ENCODE measurements at places on chromosomes 5 and 9.

GRCh38 chr5:148937239-148937638 is 110.8 kb downstream of the ADRB2 start:
- DNase-seq: no peak

- DNase-seq: no peak
These were observed 321.9 kb downstream of the GADD45G start for GRCh38 chr9:89926691-89927220.

DNA sequence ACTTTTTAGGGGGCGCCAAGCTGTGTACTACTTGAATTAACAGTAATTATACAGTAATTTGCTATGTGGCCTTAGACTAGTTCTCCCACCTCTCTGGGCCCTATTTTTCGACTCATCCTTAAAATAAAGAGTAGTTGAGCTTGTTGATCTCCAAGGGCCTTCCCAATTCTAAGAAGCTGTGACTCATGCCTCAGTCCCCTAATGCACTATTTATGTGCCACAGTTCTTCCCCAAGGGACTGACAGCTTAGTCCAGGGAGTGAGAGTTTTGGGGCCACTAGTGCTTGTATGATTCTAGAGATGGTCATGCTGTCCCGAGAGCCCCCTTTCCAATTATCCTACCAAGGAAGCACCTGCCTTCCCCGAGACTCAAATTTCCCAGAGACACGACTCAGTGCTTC is 149.7 kb downstream of the PAPPA start:
- DNase-seq: no peak

DNA sequence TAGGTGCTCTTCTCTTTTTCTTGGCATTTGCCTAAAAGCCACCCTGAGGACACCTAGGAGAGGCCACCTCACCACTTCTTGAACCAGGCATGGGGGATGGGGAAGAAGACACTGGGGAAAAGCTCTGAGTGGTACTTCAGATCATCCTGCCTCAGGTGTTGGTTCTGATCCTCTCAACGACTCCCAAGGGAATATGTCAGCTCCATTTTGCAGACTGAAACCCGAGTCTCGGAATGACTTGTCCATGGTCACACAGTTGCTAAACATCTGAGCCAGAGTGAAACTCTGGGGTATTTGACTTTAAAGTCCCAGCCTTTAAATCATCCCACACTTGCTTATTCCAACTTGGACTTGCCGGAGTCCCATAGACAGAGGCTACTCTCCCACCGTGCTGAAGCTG is 120.6 kb upstream of the GABRP start:
- no peak for DNase-seq

- DNase-seq: peak; percentile 27
These were observed 591 bp downstream of the ABCA1 start for GRCh38 chr9:104927216-104927911.

DNA sequence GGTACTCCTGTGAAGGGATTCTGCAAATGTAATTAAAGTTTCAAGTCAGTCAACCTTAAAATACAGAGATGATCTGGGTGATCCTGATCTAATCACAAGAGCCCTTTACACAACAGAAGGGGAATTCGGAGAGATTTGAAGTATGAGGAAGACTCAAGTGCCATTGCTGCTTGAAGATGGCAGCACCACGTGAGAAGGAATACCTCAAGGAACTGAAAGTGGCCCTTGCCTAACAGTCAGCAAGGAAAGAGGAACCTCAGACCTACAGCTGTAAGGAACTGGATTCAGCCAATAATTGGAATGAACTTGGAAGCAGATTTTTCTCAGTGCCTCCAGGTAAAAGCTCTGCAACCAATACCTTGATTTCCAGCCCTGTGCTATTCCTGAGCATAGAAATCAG is 87.4 kb downstream of the THBS4 start:
- peak; percentile 56 for DNase-seq

DNA sequence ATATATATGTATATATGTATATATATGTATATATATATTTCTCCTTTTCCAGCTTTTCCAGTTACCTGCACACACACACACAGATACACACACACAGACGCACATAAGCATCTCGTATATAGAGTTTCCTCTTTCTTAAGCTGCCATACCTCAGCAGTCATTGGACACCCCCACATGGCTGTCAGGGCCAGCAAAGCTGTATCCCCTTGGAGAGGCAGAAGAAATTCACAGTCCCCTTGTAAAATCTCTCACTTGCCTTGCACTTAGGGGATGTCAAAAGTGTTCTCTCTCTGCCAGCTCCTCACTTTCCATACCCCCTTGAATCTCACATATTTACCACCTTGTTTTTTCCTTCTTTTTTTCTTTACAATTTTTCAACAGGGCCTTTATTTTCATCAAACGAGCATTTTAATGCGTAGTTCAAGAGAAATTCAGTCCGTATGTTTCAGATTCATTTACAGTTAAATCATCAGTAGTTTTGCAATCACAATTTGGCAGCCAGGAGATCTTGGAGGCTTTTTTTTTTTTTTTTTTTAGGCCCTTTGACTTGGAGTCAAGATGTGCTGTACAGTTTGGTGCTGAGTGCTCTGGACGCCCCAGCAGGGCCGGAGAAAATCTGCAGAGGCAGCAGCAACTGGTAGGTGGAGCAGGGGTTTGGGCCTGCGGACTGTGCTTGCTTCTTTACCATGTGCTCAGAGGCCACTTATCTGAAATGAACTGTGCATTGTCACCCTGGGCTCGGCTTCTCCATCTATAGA is 244.9 kb upstream of the KLF4 start:
- DNase-seq: no peak

DNA sequence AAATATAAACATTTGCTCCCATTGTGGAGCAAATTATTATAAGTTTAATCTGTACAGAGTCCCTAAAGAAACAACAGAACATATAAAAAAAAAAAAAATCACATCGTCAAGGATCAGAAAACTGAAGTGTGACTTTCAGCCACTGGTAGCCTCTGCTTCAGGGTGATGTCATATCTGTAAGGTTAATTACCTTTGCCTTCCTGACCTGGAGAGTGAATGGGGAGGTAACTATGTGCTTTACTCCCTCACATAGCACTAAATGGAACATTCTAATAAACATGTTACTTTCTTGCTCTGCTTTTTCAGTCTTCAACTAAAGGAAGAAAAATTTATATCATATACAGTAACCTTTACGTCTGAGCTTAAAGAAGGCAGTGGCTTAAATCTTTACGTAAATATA is 70.3 kb upstream of the TRPM3 start:
- DNase-seq: no peak

DNA sequence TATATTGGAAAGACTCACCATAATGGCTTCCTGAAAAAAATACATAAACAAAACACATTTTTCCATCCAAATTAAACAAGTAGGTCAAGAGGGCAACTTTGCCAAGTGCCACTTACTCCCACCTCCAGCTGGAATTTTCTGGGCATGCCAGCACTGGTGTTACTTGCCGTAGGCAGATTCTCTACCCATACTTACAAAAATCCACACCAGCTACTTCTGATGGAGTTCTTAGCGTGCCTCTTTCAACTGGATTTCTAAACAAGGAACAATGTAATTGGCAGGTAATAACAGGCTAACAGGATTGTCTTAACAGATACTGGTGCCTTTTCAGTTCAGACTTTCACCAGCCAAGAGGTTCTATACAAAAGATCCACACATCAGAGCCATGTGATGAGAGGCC is 301.4 kb downstream of the MLLT3 start:
- DNase-seq: no peak

- DNase-seq: no peak
These were observed 1.0 kb downstream of the KLF9 start for GRCh38 chr9:70413464-70413798.

DNA sequence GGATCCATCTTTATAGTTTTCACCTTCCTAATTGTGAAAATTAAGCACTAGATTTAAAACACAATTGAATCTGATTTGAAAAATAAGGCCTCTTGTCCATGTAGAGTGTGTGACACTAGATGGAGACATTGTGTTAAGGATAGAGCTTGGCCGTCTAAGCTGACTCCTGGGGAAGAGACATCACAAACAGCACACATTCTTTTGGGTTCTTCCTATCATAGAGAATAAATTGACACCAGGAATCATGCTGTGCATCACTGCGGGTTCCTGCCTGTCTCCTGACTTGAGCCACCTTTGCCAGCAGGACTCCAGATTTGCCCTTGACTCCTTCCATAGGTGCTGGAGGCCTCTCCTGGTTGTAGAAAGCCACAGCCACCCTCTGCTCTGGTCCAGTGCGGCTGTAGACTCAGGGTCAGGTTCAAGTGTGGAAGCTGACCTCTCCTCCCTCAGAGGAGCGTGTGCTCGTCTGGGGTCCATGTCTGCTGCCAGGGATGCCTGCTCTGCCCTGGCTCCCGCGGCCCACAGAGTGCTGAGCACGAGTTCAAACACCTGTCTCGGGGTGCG is 11.2 kb downstream of the ROPN1L start:
- no peak for DNase-seq

GRCh38 chr9:86774116-86774515 is 173.2 kb downstream of the GAS1 start:
- DNase-seq: no peak

GRCh38 chr5:86461169-86461956 is 156.4 kb upstream of the COX7C start:
- no peak for DNase-seq

- no peak for DNase-seq
These were observed at the start of gene STOM for GRCh38 chr9:121369595-121370265. Gene STOM (minus strand): TSS chr9:121370250. CDS start chr9:121370187, 63 bp downstream.

DNA sequence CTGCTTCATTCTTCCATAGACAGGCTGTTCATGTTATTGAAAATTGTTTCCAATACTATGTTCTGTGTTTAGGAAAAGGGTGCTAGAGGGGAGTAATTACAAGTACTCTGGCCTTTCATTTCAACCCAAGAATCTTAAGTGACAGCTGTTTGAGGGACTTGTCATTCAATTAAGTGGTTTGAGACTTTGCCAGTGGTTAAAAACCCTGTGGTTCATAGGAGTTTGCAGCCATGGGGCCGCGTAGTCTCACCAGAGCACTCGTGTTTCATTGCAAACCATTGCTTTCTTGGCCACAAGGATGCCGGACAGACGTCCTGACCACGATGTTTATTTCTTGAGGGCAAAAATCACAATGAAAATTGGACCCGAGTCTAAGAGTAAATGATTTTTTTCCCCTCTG is 248.8 kb downstream of the NNT start:
- DNase-seq: no peak

DNA sequence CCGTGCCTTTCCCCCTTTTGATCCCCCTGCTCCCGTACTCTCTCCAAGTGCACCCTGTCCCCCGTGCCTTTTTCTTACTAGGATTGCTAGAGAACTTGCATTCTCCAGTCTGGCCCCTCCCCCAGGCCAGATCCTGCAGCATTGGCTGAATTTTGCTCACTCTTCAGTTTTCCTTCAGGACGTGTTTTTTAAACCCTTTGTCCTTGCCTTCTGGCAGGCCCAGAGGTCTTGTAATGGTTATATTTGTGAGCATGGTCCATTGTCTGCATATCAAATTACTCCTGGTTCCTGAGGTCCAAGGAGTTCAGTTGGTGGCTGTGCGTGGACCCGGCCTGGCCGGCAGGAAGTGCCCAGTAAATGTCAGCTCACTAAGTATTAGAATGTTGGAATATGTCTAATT is 606 bp downstream of the TBC1D13 start:
- DNase-seq: no peak

Data from CD4-positive, alpha-beta T cell treated with Interleukin-15 for 1 hour (primary cell).